ENCODE measurements at places on chromosomes 12 and 14.

DNA sequence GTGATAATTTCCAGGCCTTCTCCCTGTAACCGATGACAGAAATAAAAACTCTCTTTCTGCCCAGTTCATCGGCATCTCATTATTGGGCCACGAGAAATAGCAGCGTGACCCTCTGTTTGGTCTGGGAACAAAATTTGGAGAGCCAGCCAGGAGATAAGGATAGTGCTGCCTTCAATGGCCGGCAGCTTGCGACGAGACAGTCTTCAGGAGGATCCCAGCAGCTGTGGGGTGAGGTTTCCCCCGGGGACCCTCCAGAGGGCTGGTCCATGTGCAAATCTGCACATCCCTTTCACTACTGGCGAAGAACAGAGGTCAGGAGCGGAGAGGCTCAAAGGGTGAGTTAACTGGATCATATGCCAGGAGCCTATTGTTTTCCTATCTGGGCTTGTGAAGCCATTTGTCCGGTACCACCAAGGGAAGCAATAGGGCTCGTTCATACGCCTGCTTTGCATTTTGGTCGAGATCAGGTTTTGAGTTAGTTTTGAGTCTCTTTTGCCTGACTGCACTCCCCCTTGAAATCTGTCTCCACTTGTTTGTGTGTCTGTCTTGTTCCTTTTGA, 4.8 kb downstream of the SLC39A2 start:
- no peaks in the 10 kb centered on the region for H3K4me1 ChIP-seq
- H3K36me3 ChIP-seq, result no peaks in the 10 kb centered on the region
- DNase-seq, result no peak
- no peak overlapping the region for H3K27ac ChIP-seq

GRCh38 chr12:51009056-51009440, 17.1 kb downstream of the SLC11A2 start:
- H3K27ac ChIP-seq, result peak overlapping the region; percentile 77
- H3K27me3 ChIP-seq, result no peaks in the 10 kb centered on the region
- peak overlapping the region; percentile 9 for H3K4me3 ChIP-seq
- peaks cover 52% of the 10 kb centered on the region for H3K36me3 ChIP-seq

DNA sequence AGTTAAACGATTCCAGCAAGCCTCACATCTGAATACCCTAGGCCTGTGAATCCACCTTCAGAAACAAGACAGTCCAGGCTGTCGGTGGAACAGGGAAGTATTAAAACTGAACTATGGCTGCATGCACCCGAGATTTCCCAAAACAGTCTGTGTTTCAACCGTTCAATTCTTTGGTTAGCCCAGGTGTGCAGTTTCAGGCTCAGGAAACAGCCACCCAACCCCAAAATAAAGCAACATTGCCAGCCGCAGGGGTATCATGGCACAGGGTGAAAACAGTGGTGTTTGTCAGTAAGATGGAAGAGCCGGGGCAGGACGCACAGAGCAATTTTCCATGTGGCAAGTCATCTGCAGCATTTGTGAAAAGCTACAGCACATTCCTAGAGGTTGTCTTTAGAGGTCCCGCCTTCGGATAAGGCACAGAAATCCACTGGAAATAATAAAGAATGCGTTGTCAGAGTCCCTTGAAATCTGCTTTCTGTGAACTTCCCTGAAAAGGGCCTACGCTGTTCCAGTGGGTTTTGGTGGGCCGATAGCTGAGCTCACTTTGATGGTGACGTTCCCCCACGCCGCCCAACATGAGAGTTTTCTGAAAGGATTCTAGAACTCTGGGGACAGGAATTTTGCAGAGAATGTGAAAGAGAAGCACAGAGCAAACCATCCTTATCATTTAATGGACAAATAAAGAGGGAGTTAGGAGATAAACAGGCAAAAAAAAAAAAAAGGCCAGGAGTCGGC, 84.9 kb downstream of the BCL11B start:
- no peaks in the 10 kb centered on the region for H3K27me3 ChIP-seq
- H3K4me1 ChIP-seq, result peaks cover 94% of the 10 kb centered on the region
- peak overlapping the region; percentile 95 for H3K27ac ChIP-seq
- DNase-seq, result peak; percentile 53
- H3K36me3 ChIP-seq, result peaks cover 62% of the 10 kb centered on the region
- H3K4me3 ChIP-seq, result peak overlapping the region; percentile 85

DNA sequence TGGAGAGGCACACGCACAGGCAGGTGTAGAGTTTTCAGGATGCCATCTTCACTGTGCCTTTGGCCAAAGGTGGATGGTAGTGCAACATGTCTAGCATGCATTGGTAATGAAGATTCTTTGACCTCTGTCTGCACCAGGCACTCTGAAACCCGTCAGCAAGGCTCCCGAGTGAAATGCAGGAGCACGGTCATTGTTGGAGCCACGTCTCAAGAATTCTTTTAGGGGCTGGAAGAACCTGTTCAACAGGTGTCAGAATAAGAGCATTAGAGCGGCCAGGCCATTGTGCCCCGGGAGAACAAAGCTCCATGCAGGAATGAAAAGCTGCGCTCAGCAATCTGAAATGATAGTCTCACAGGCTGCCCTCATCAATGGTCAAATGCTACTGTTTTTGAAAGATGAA, 40.2 kb upstream of the DICER1 start:
- no peak overlapping the region for H3K27ac ChIP-seq
- H3K36me3 ChIP-seq, result no peaks in the 10 kb centered on the region
- peaks cover 4% of the 10 kb centered on the region for H3K27me3 ChIP-seq
- no peak overlapping the region for H3K4me3 ChIP-seq
- DNase-seq, result no peak
- no peaks in the 10 kb centered on the region for H3K4me1 ChIP-seq

GRCh38 chr12:75666939-75667334, 155.5 kb upstream of the KRR1 start:
- H3K27me3 ChIP-seq, result peaks cover 5% of the 10 kb centered on the region
- no peak for DNase-seq
- H3K36me3 ChIP-seq, result no peaks in the 10 kb centered on the region
- no peak overlapping the region for H3K27ac ChIP-seq

GRCh38 chr12:9992296-9992695, 6.6 kb downstream of the CLEC1B start:
- H3K27me3 ChIP-seq, result peaks cover 9% of the 10 kb centered on the region
- H3K36me3 ChIP-seq, result no peaks in the 10 kb centered on the region
- H3K4me3 ChIP-seq, result no peak overlapping the region
- H3K27ac ChIP-seq, result no peak overlapping the region
- DNase-seq, result no peak

- H3K4me3 ChIP-seq, result peak overlapping the region; percentile 62
- H3K27me3 ChIP-seq, result no peaks in the 10 kb centered on the region
- no peaks in the 10 kb centered on the region for H3K36me3 ChIP-seq
- peak; percentile 50 for DNase-seq
- H3K4me1 ChIP-seq, result peaks cover 20% of the 10 kb centered on the region
- H3K27ac ChIP-seq, result peak overlapping the region; percentile 64
Measured at GRCh38 chr12:9925705-9926393, 6.3 kb downstream of the CLEC2A start.

- H3K4me3 ChIP-seq, result no peak overlapping the region
- DNase-seq, result no peak
- H3K4me1 ChIP-seq, result peaks cover 22% of the 10 kb centered on the region
- peaks cover 4% of the 10 kb centered on the region for H3K27me3 ChIP-seq
- H3K36me3 ChIP-seq, result no peaks in the 10 kb centered on the region
Measured at GRCh38 chr12:25361511-25361910, 110.8 kb upstream of the KRAS start.

DNA sequence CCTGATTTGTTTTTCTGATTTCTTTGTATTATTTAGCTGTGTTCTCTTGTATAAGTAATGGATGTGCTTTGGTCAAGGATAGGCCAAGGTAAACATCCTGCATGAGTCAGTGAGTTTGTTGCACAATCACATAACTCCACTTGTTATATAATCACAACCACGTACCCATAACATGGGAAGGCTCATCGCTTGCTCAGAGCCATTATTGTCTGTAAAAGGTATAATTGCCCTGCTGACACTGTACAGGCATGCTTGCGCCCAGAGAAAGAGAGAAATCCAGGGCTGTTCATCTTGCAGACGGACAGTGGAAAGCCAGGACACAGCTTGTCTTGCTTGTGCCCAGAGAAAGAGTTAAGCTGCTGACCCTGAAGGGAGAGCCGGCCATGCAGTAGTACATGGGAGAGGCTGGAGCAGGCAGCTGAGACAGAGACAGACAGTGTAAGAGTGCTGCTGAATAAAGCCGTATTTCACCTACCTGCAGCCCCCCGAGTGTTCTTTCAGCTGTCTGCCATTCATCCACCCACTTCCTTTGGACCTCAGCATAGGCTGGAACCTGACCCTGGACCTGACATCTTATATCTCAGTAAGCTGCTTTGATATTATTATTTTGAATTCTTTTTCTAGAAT, 174.7 kb upstream of the DAAM1 start:
- H3K4me3 ChIP-seq, result no peak overlapping the region
- H3K27ac ChIP-seq, result no peak overlapping the region
- H3K4me1 ChIP-seq, result no peaks in the 10 kb centered on the region

- H3K36me3 ChIP-seq, result no peaks in the 10 kb centered on the region
- no peak for DNase-seq
- H3K4me1 ChIP-seq, result no peaks in the 10 kb centered on the region
- no peak overlapping the region for H3K4me3 ChIP-seq
- H3K27ac ChIP-seq, result no peak overlapping the region
Measured at GRCh38 chr14:90715495-90715894, 100.7 kb downstream of the TTC7B start.

DNA sequence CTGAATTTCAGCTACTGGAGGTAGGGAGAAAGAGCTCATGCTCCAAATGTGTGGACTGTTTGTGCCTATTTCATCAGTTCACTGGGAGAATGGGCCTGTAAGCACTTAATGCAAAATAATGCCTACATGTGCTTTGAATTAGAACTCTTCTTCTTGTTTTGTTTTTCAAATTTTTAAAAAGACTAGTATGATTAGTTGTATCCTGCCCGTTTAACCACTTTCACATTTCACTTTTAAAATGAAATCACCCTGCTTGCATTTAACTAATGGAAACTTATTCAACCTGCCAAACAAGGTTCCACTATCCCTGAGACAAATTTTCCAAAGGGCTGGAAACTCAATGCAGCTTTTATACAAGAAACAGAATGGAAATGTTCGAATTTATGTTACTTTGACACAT, 79.7 kb downstream of the SAMD4A start:
- no peaks in the 10 kb centered on the region for H3K36me3 ChIP-seq
- H3K4me1 ChIP-seq, result peaks cover 35% of the 10 kb centered on the region
- no peak overlapping the region for H3K4me3 ChIP-seq
- peak overlapping the region; percentile 87 for H3K27ac ChIP-seq
- DNase-seq, result no peak

DNA sequence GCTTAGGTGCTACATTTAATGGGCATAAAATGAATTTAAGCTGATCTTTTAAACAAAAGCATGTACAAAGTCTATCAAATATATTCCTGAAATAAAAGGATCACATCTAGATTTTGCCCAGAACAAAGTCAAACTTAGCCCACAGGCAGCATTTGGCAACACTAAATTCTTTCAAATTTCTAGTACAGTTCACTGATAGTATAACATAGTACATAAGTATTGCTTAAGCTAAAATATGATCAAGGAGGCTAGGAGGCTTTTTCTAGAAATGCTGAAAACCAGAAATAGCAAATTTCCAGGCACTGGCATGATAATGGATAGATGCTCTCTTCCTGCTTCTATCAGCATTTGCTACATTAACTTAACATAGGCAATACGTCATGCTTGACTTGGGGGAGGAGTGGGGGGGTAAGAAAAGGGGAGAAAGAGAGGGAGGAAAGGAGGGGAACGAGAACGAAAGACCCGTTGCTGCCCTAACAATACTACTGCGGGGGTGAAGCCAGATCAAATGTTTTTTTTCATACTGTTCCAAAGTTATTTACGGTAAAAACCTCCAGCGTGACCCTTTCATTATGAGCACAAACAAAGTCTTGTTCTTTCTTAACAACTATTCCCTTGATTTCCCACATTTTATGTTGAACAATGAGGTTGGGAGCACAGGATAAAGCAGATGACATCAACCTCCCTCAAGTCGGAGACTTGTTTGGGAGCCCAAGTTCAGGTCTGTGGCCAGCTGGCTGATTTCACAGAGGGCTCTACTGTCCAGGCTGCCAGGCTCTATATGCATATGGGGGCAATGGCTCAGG, 10.6 kb downstream of the TMED10 start:
- no peak overlapping the region for H3K27ac ChIP-seq
- H3K36me3 ChIP-seq, result peaks cover 19% of the 10 kb centered on the region
- no peak for DNase-seq
- H3K27me3 ChIP-seq, result no peaks in the 10 kb centered on the region
- H3K4me1 ChIP-seq, result peaks cover 70% of the 10 kb centered on the region

DNA sequence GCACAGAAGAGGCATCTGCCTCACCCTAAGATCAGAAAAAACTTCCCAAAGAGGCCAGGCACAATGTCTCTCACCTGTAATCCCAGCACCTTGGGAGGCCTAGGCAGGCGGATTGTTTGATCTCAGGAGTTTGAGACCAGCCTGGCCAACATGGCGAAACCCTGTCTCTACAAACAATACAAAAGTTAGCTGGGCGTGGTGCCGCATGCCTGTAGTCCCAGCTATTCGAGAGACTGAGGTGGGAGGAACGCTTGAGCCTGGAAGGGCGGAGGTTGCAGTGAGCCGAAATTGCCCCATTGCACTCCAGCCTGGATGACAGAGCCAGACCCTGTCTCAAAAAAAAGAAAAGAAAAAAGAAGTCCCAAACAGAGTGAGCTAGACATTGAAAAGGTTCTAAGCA, 4.5 kb downstream of the ZBTB1 start:
- H3K4me3 ChIP-seq, result peak overlapping the region; percentile 98
- DNase-seq, result no peak
- peak overlapping the region; percentile 96 for H3K27ac ChIP-seq

DNA sequence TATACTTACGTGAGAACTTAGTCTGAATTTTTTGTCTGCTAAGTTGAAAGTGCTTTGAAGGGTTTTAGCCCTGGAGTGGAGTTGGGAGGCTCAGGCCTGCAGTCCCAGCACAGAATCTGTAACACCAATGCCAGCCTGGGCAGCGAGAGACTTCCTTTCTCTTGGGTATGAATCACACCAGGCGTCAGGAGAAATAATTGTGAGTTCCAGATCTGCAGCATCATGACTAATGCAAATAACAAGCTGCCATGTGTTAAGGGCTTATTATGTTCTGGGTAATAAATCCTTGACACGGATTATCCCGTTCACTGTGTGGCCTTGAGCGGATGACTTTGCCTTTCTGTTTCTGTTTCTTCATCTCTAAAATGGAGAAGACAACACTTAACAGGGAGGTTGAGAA, 70.6 kb downstream of the B4GALNT3 start:
- no peak overlapping the region for H3K27ac ChIP-seq
- no peaks in the 10 kb centered on the region for H3K4me1 ChIP-seq
- peaks cover 3% of the 10 kb centered on the region for H3K36me3 ChIP-seq

DNA sequence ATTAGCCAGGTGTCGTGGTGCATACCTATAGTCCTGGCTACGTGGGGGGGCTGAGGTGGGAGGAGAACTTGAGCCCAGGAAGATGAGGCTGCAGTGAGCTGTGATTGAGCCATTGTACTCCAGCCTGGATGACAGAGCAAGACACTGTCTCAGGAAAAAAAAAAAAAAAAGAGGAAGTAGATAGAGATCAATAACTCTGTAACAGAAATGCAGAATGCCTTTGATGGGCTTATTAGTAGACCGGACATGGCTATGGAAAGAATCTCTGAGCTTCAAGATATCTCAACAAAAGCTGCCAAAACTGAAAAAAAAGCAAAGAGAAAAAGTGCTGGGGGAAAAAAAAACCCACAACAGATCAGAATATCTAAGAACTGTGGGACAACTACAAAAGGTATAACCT, 37.5 kb downstream of the GPR68 start:
- no peaks in the 10 kb centered on the region for H3K27me3 ChIP-seq
- H3K27ac ChIP-seq, result peak overlapping the region; percentile 31
- no peak overlapping the region for H3K4me3 ChIP-seq
- peaks cover 25% of the 10 kb centered on the region for H3K4me1 ChIP-seq

All from activated T-cell treated with anti-CD3 and anti-CD28 coated beads, Interleukin-2, amount 50 U/mL, for 24 hours (primary cell).